ENCODE measurements at places on chromosomes 12 and 14. TPM values are rescaled to one million over a fixed set of nuclear protein-coding genes. Genes with fewer than 3 reads are reported as not detected.

The TMEM233 gene
- total RNA-seq = not detected

The LYZ gene
- 8.5 TPM for total RNA-seq

The LGMN gene
- 17.6 TPM for total RNA-seq

The ANKS1B gene
- total RNA-seq = not detected

The GZMH gene
- total RNA-seq = 0.80 TPM

DNA sequence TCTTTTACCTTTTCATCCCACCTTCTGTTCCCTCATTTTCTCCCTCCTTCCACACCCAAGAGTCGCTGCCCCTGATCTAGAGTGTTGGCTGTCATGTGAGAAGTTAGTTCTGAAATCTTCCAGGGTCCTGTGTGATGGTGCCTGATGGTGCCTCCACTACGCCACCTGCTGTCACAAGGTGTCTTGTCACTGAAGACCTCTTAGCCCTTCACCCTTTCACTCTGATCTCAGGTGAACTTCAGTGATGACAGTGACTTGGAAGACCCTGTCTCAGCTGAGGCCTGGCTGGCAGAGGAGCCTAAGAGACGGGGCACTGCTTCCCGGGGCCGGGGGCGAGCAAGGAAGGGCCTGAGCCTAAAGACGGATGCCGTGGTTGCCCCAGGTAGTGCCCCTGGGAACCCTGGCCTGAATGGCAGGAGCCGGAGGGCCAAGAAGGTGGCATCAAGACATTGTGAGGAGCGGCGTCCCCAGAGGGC is 7.6 kb upstream of the PFDN5 start:
- peak; percentile 85 for DNase-seq

GRCh38 chr14:36320897-36321381 is 502 bp upstream of the MBIP start:
- DNase-seq = no peak

- no peak for DNase-seq
These were observed 338.0 kb downstream of the RMST start for GRCh38 chr12:97800561-97800960.

DNA sequence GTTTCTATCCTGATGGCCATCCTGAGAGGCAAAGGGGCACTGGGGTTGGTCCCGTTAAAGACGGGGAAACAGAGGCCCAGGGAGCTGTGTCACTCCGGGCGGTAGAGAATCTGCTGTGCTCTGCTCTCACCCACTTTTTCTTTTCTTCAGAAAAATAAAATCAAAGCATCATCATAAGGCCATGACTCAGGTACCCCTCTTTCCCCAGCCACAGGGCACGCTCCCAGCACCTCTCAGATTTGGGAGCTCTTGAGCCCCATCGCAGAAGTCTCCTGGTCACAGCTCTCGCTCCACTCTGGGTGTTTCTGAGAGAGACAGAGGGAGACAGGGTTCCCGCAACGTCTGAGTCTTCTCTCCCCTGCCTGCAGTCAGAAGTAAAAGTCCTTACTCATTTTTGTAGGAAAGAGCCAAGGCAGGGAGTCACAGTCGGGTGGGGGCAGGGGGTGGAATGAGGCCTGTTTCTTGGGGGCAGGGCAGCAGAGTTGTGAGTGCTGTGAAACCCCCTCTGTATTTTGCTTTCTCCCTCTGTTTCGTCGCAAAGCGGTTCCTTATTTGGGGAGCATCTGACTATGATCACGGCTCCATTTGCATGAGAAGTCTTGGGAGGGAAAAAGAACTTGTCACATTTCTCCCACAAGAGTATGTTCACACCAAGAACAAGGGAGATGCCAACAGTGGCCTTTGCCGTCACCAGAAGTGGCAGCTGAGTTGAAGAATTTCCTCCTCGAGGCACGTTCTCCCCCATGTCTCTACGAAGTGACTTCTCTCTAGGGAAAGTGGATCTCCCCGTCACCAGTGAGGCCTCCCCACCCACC is 139.0 kb downstream of the BCL11B start:
- DNase-seq = no peak

GRCh38 chr14:91987192-91987591 is 39.7 kb upstream of the FBLN5 start:
- DNase-seq = no peak

DNA sequence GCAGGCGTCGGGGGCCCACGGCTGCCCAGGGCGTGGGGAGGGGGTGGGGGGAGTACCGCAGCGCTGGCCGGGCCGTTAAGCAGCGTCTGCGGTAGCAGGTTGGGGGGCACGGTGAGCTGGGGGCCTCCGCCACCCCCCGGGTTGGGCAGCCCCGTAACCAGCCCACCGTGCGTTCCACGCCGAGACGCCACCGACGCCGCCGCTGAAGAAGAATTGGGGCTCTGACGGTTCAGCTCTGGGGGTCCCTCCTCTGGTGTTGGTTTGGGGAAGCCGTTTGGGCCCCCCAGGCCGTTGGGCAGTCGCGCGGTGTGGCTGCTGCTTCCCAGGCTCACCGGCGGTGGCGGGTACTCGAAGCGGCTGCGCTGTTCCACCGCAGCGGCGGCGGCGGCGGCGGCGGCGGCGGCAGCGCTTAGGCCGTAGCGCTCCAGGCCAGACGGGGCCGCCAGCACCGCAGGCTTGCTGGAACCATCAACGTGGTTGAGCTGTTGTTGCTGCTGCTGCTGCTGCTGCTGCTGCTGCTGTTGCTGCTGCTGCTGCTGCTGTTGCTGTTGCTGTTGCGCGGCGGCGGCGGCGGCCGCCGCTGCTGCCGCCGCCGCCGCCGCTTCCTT is 1.5 kb downstream of the IRF2BPL start:
- DNase-seq = peak; percentile 80

- no peak for DNase-seq
These were observed 6.3 kb upstream of the MAP1LC3B2 start for GRCh38 chr12:116552773-116553373.

DNA sequence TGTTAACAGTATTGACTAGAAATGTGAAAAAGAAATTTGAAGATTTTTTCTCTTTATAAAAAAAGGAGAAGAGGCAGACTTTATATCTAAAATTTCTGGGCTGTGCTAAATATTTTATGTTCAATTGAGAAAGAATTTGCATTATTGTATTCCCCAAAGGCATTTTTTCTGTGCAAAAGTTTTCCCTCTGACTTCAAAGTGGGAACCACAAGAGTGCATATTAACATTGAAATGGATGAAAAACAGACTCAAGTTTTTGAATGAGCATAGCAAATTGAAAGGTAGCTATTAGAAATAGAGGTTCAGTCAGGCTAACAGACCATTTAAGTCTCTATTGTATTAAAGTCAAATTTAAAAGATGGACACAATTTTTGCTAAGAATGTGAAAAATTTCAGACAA is 95.2 kb downstream of the RASSF9 start:
- DNase-seq = no peak

DNA sequence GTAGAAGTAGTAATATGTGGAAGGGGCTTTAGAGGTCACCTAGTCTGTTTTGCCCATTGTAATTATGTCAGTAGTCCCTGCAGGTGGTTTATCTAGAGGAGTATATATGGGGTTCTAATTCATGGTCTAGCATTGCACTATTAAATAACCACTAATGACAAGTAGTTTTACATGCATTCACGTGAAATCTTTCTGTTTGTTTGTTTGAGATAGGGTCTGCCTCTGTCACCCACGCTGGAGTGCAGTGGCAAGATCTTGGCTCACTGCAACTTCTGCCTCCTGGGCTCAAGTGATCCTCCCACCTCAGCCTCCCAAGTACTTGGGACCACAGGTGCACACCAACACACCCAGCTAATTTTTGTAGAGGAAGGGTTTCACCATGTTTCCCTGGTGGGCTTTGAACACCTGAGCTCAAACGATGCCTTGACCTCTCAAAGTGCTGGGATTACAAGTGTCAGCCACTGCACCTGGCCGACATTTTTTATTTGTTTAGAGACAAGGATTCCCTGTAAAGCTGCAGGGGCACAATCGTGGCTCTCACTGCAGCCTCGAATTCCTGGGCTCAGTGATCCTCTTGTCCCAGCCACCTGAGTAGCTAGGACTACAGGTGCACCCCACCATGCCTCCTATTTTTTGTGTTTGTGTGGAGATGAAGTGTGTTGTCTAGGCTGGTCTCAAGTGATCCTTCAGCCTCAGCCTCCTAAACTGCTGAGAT is 12.0 kb upstream of the PSEN1 start:
- DNase-seq = no peak

- no peak for DNase-seq
These were observed 74.3 kb downstream of the RFLNA start for GRCh38 chr12:124369055-124369826.

- DNase-seq = no peak
These were observed 226.9 kb downstream of the EPS8 start for GRCh38 chr12:15562263-15562662.

GRCh38 chr12:120472521-120472920 is 3.0 kb upstream of the SRSF9 start:
- no peak for DNase-seq

GRCh38 chr14:104689881-104690711 is 678 bp downstream of the INF2 start:
- DNase-seq = no peak

Measured in B cell (primary cell).